ENCODE measurements at places on chromosomes 2 and 18.

GRCh38 chr2:43075054-43075593, 151.3 kb downstream of the ZFP36L2 start:
- DNase-seq = peak; percentile 98

GRCh38 chr2:71466301-71467179, 13.2 kb downstream of the DYSF start:
- DNase-seq = peak; percentile 13

GRCh38 chr2:220940646-220941045, 631.5 kb downstream of the EPHA4 start:
- no peak for DNase-seq

DNA sequence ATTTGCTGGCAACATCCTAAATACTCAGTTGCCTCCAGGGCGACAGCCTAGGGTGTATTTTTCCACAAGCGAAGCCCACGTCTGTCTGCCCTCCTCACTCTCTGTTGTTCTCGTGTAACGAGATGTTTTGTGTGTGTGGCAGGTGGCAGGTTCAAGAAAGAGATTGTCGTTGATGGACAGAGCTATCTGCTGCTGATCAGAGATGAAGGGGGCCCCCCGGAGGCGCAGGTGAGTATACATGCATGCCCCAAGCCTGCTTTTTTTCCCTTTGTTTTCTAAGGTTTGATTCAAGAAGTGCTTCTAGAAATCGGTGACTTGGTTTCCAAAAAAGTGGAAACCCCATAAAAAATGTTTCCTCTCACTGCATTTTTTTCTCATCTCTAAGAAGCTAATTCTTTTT, 247.0 kb downstream of the AGAP1 start:
- DNase-seq = no peak

GRCh38 chr18:36546876-36547275, 249.4 kb downstream of the FHOD3 start:
- no peak for DNase-seq

DNA sequence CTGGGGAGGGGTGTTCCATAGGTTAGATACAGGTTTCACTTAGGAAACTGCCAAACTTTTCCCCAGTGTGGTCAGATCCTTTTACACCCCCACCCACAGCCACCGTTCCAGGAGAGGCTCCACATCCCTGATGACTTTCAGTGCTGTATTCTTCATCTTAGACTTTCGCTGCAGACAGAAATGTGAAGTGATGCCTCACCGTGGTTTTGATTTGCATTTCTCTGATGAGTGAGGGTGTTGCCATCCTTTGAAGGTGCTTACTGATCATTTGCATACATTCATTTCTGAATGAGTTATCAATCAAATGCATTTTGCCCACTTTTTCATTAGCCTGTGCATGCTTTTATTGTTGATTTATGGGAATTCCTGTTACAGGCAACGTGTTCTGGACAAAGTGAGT, 14.9 kb downstream of the COPS9 start:
- no peak for DNase-seq

DNA sequence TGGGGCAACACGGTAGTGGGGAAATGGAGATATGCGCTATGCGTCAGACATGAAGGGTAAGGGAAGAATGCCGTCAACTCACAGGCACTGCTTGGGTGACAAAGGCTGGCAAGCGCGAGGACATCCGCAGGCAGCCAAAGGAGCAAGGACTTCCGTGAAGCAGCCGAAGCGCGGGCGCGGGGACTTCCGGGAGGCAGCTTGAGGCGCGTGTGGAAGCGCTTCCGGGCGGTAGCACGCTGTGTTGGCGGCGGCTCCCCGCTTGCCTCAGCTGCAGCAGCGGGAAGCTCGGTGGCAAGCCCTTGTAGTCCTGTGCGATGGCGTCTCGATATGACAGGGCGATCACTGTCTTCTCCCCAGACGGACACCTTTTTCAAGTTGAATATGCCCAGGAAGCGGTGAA, at the start of gene PSMA8:
Gene PSMA8 (plus strand): TSS at position 218 of the 400 bp plus-strand sequence. CDS start 97 bp downstream, at position 315.
- DNase-seq = no peak

- peak; percentile 8 for DNase-seq
Observed at GRCh38 chr2:29281086-29281915, 166.1 kb downstream of the CLIP4 start.

- no peak for DNase-seq
Observed at GRCh38 chr18:9796011-9796410, 87.9 kb downstream of the RAB31 start.

DNA sequence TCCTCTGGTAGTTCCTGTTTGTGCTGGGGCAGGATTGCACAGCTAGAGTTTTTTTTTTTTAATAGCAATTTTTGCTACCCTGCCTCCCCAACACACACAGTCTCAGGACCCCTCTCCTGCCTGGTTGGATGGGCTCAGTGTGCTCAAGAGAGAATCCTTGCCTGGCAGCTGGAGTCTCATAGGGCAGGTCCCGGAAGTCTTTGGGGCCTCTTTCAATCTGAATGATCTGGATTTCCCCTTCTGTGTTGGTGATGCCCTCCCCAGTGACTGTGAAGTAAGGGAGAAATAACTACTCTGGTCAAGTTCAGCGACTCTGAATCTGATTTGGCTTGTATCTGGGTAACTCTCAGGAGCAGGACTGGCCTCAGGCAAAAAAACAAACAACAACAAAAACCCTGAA, 220.6 kb upstream of the LRRTM1 start:
- no peak for DNase-seq

GRCh38 chr2:148819019-148819585, 55.9 kb upstream of the KIF5C start:
- DNase-seq = no peak

DNA sequence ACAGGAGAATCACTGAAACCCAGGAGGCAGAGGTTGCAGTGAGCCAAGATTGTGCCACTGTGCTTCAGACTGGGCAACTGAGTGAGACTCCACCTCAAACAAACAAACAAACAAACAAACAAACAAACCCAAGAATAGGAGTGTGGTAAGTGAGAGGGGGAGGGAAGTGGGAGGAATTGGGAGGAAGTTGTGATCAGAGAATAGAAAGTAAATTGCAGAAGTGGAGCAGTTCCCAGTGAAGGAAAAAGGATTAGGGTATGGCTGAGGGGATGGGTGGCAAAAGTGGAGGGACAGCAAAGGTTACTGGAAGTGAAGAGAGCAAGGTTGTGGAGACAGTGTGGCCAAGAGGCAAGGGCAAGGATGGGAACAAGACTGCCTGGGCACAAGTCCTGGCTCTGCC, 41.1 kb upstream of the C1GALT1C1L start:
- DNase-seq = no peak

GRCh38 chr2:3529316-3530025, 10.1 kb upstream of the ADI1 start:
- DNase-seq = no peak

- DNase-seq = peak; percentile 79
Observed at GRCh38 chr2:30115141-30115980, 31.4 kb upstream of the YPEL5 start.

- peak; percentile 64 for DNase-seq
Observed at GRCh38 chr2:45119038-45119437, 109.8 kb upstream of the SIX2 start.

DNA sequence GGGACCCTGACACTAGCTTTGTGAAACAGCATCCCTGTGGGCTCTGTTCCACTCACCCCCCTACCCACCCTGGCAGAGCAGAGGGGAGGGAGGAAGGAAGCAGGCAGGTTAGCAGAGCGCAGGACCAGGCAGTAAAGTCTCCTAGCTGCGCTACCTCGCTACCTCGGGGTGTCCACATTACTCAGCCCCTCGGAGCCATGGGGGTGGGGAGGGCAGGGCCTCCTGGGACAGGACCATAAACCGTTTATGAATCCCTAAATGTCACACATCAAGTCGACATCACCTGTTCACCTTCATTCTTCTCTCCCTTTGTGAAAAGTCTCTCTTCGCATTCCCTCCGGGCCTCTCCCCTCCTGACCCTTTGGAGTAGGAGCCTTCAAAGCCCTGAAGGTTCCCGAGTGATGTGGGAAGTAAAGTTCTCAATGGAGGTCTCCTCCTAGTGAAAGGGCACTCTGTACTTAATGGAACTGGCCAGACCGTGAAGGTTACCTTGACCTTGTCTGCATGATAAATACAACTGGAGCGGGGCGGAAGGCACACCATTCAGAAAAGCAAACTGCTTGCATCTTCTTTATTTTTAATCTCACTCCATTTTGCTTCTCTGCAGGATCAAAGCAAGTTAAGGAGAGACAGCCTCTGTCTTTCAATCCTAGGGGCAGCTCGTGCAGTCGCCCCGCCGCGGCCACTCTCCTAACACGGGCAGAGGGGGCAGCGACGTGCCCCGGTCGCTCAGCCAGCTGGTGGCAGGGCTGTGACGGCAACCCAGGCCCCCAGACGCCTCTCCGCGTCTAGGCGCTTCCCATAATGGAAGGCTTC, 23.7 kb upstream of the SMAD7 start:
- no peak for DNase-seq

DNA sequence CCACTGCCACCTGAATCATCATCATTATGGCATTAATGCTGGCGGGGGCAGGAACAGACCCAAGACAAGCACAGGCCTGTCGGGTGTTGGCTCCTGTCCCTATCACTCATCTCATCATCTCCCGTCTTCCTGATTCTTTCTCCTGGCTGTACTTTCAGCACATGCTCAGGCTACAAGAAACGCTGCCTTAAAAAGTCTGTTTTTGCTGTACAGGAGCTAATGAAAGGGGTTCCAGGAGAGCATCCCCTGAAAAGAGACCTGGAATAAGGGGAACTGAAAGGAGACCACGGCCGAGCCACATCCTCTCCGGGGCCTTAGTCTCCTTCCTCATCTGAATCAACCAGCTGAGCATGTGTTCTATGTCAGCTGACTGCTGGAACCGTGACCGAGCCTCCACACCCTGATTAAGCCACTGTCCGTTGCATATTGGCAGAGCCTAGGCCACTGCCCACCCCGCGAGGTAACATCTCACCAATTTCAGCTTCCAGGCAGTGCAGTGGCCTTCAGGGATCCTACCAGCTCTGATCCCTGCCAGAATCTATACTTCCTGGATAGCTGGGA, 62.6 kb downstream of the DNMT3A start:
- DNase-seq = peak; percentile 28

Measured in AG10803 (cell line).